ENCODE measurements at places on chromosomes 3 and 15.
A peak's percentile ranks its signal among the peaks of the same experiment; 100 is the strongest.

GRCh38 chr3:128489674-128489926, 3.4 kb downstream of the GATA2 start:
- DNase-seq: no peak

GRCh38 chr3:183285828-183286457, 32.9 kb downstream of the B3GNT5 start:
- DNase-seq: peak; percentile 94

GRCh38 chr3:158882445-158882844, 80.6 kb downstream of the MFSD1 start:
- DNase-seq: no peak

GRCh38 chr15:83284559-83285283, at the start of gene BNC1:
BNC1 (minus strand) TSS chr15:83284664; CDS start chr15:83284628, 36 bp downstream.
- no peak for DNase-seq

GRCh38 chr3:146539315-146539714, 5.1 kb downstream of the PLSCR1 start:
- DNase-seq: no peak

GRCh38 chr3:188929137-188929536, 242.6 kb upstream of the TPRG1 start:
- DNase-seq: no peak

DNA sequence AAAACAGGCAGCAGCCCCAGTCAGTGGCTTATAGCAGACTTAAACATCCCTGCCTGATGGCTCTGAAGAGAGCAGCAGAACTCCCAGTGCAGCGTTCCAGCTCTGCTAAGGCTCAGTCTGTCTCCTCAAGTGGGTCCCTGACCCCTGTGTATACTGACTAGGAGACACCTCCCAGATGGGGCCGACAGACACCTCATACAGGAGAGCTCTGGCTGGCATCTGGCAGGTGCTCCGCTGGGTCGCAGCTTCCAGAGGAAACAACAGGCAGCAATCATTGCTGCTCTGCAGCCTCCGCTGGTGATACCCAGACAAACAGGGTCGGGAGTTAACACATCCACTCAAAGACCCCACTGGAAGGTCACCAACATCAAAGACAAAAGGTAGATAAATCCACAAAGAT, 93.5 kb downstream of the RFX7 start:
- no peak for DNase-seq

- DNase-seq: no peak
Measured at GRCh38 chr3:72461787-72462186, 386.5 kb downstream of the SHQ1 start.

DNA sequence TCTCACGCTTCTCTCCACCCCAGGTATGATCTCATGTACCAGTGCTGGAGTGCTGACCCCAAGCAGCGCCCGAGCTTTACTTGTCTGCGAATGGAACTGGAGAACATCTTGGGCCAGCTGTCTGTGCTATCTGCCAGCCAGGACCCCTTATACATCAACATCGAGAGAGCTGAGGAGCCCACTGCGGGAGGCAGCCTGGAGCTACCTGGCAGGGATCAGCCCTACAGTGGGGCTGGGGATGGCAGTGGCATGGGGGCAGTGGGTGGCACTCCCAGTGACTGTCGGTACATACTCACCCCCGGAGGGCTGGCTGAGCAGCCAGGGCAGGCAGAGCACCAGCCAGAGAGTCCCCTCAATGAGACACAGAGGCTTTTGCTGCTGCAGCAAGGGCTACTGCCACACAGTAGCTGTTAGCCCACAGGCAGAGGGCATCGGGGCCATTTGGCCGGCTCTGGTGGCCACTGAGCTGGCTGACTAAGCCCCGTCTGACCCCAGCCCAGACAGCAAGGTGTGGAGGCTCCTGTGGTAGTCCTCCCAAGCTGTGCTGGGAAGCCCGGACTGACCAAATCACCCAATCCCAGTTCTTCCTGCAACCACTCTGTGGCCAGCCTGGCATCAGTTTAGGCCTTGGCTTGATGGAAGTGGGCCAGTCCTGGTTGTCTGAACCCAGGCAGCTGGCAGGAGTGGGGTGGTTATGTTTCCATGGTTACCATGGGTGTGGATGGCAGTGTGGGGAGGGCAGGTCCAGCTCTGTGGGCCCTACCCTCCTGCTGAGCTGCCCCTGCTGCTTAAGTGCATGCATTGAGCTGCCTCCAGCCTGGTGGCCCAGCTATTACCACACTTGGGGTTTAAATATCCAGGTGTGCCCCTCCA, 19.1 kb downstream of the TYRO3 start:
- no peak for DNase-seq

DNA sequence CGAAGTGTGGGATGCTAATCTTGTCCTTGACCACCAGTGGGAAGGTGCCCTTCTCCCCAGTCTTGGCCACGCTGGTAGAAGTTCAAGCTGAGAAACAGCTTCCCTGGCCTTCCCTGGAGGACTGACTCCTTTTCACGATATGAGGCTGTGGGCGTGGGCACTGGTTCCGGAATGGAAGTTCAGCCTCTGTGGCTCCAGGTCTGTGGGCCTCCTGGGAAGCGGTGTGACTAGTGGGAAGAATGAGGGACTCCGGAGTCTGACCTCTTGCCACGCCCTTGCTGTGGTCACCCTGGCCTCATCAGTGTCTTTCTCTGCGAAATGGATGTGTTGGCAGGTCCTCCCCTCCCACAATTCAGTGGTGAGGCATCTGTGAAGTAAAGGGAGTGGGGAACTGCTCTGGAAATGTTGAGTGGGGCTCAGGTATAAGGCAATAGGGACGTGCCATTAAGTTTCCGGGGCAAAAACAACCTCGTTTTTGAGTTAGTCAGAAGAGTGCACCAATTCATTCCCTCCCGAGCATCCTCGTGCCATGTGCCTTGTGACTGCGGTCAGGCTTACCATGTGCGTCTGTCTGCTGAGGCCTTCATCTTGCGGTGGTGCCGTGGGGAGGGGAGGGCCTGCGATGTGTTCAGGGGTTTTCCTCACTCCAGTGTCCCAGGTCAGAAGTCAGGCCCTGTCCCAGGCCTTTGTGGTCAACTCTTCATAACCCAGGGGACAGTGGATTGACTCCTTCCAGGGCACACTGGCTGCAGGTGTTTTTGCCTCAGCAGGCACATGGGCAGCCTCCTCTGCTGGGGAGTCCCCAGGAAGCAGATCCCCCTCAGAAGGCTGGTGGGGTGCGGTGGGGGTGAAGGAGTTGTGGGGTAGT, 11.8 kb upstream of the SEC13 start:
- DNase-seq: no peak

DNA sequence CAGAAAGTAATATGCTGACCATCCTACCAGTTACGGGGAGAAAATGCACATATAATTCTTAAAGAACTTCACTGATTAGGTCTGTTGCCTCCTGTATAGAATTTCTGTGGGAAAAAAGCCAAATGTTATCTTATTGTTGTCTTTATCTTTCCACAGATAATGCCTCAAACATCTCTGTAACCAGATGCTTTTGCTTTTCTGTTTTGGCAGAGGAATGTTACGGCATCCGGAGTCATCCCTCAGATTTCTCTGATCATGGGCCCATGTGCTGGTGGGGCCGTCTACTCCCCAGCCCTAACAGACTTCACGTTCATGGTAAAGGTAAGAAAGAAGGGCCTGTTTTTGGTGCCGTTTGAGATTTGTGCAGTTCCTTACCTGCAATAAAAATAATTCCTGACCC, 33.5 kb downstream of the PCCB start:
- DNase-seq: no peak

DNA sequence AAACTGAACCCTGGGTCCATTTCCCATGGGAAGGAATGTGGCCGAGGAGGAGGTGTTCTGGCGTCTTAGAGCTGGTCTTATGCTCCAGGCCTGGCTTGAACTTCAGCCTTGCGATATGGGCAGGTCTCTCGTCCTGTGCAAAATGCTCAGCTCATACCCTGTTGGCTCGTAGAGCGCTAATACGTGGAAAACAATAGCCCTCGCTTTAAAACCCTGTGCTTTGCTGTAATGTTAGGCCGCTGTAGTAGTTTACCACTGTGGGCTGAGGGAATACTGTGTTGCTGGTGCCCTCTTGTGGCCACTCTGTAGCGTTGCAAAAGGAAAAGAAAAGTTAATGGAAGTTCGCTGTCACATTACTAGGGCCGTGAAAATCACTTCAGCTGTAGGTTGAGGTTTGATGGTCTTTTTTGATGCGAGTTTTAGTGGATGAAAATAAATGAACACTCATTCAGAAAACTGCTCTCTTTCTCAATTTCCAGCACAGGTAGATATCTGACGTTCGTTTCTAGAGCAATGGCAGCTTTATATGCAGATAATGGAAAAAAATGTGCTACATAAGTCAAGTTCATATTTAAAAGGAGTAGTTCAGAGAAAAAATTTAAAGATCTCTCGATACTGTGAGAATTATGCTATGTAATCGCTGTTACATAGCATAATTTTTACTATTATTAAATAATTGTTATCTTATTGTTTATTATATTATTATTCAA, 92.9 kb downstream of the MCTP2 start:
- peak; percentile 69 for DNase-seq

DNA sequence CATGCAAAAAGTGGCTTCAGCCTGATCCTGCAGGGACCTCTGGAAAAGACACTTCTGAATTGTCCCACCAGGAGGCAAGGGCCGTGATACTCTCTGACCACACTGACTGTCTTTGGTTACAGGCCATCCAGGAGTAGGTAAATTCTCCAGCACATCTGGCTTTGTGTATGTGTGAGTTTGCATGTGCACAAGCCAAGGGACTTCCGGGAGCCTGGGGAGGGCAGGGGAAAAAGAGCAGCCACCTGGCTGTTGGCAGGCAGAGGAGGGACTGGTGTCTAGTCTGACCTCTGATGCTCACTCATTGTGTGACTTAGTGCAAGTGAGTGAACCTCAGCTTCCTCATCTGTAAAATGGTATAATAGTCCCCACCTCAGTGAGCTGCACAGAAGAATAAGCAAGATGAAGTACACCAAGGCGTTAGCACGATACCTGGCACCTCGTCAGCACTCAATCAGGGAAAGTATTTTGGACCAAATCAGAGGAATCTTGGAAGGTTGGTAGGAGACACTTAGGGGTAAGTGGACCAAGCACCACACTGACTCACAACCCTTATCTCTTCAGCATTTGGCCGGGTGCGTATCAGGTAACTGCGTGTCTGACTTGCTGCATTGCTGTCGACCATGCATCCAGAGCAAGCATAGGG, 19.1 kb downstream of the KLHL6 start:
- DNase-seq: no peak

GRCh38 chr3:141454906-141455602, 31.8 kb upstream of the RASA2 start:
- peak; percentile 31 for DNase-seq

DNA sequence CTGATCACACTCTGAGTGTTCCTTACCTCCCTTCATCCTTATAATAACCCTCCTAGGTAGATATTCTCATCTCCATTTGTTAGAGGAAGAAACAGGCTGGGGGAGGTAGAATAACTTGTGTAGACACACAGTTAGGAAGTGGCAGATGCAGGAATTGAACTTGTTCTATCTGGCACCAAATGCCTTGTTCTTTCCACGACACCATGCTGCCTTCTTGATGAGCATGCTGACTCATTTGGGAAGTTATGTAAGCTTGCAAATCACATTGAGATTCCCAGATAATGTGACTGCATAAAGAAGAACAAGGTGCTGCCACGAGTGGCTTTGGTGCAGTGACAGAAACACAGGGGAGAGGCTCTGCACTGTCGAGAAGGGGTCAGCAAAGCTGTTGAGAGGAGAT, 27.5 kb upstream of the NDUFB4 start:
- no peak for DNase-seq

DNA sequence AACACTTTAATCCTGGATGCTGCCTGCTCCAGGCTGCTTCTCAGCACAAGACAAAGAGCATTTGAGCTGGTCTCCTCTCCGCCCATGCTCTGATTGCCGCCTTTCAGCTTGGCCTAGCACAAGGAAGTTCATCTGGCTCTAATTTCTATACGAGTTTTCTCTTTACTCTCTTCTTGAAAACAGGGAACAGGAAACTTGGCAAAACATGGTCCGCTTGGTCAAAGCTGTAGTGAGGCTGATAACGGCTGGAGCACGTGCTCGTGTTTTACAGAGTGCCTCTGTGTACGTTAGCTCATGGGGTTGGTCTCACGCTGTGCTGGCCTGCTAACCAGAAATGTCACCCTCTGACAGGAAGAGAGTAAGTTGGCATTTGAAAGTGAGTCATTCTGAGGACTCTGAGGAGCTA, 19.2 kb downstream of the RARRES1 start:
- DNase-seq: no peak

DNA sequence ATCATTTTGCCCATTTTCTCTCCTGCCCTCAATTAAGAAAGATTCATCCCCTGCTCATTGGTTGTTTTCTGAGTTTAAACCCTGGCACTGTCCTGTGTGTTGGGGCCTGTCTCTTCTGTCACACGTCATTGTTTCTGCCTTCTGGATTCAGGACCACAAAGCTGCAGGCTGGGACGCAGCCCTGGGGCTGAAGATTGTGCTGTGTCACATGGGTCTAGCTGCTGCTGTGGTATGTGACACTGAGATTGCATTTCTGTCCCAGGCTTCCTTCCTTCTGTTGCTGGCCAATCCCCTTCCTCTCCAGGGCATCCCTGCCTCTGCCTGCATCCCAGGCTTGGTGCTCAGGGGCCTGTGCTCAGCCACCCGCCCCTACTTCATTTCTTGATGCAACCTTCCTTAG, 28.9 kb downstream of the INSYN1 start:
- no peak for DNase-seq

GRCh38 chr3:76866729-76867408, 173.0 kb upstream of the ROBO2 start:
- no peak for DNase-seq

DNA sequence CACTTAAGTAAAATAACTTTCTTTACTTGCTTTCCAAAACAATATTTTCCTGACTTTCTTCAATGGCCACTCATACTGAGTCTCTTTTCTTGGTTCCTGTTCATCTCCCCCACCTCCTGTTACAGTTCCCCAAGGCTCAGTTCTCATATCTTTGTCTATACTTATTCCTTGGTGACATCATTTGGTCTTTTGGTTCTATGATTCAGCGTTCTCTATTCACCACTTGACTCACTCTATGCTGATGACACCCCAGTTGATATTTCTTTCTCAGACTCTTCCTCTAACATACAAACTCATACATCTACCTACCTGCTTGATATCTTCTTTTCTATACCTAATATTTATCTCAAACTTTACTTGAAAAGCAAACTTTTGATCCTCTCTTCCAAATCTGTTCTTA, 85.0 kb upstream of the P3H2 start:
- no peak for DNase-seq

GRCh38 chr3:183845608-183846288, 20.4 kb upstream of the MAP6D1 start:
- DNase-seq: no peak

DNA sequence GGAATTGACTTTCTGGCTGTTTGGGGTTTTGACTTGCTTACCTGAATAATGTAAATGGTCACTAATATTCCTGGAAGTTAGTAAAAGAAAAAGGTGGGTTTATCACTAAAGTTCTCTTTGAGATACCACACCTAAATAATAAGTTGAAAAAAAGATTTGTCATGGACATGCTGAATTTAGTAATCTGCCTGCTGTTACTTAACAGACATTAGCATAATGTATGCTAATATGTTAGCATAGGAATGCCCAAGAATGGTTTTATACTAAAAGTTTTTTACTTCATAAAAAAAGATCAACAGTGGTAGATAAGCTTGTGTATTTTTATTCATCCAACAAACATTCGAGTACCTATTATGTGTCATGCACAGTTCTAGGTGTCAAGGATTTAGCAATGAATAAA, 36.5 kb downstream of the GMPS start:
- DNase-seq: no peak

- no peak for DNase-seq
Measured at GRCh38 chr3:108102420-108103039, 11.7 kb upstream of the CD47 start.
